GM18507 (cell line): ENCODE measurements at places on chromosomes 2 and 18.

- DNase-seq = no peak
These were observed 79.5 kb downstream of the POLR1A start for GRCh38 chr2:86025976-86026743.

DNA sequence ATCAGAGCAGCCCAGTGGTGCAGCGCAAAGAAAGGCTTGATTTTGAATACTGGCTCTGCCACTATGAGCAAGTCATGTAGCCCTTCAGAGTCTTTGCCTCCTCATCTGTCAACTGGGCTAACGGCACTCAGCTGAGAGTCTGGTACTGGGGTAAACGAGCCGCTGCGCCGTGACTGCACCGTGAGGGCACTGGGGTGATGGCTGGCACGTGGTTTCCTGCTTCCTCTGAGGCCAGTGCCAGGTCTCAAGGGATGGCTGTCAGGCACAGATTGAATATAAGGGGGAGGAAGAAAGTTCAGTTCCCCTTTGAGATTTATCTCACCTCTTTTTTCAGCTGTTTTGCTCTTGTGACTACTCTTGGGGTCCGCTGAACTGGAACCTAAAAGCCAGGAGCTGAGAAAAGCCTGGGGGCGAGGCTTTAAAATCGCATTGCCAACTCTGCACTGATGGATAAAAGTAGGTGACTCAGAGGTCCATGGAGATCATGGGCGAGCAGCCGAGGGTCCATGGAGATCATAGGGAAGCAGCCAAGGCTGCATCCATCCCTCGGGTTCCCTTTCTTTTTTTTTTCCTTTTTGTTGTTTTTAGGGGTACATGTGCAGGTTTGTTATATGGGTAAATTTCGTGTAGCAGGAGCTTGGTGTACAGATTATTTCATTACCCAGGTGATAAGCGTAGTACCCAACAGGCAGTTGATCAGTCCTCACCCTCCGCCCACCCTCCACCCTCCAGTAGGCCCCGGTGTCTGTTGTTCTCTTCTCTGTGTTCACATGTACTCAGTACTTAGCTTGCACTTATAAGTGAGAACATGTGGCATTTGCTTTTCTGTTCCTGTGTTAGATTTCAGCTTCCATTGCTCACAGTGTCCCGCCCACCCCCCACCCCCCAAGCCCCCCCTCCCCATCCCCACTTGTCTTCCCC is 114.3 kb downstream of the SPP2 start:
- peak; percentile 15 for DNase-seq

GRCh38 chr2:120261387-120262006 is 8.8 kb downstream of the RALB start:
- DNase-seq = no peak

DNA sequence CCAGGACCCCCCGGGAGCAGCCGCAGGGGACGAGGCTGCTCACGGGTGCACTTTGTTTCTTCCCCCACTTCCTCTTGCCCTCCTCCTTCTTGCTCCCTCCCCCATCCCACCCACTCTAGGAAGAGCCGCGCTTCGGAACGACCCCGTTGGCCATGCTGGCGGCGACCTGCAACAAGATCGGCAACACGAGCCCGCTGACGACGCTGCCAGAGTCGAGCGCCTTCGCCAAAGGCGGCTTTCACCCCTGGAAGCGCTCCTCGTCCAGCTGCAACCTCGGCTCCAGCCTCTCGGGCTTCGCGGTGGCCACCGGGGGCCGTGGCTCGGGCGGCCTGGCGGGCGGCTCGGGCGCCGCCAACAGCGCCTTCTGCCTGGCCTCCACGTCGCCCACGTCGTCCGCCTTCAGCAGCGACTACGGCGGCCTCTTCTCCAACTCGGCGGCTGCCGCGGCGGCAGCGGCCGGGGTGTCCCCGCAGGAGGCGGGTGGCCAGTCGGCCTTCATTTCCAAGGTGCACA is 1.3 kb downstream of the SP9 start:
- DNase-seq = no peak

- no peak for DNase-seq
These were observed 1696.7 kb upstream of the PIK3C3 start for GRCh38 chr18:40258311-40258710.

GRCh38 chr18:76338619-76339245 is 156.3 kb downstream of the ZNF516 start:
- DNase-seq = no peak

DNA sequence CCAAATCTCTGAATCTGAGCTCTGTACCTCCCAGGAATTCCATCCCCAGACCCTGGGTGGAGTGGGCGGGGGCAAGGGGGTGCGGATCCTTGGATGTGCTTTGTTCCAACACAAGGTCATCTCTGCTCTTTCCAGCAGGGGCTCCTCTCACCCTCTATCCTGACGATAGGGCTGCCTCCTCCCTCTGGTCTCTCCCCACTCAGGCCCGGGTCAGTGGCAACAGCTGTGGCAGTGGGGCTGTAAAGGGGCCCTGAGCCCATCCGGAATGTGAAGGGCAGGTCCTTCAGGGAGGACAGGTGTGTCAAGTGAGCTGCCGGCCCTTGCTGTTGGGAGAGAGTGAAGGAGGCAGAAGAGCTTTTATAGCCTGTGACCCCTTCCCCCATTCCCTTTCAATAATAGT is 167.8 kb downstream of the CELF4 start:
- DNase-seq = no peak

GRCh38 chr2:10325278-10326145 is 22.8 kb downstream of the HPCAL1 start:
- no peak for DNase-seq

- DNase-seq = no peak
These were observed 307.7 kb upstream of the COL3A1 start for GRCh38 chr2:188666503-188666902.

DNA sequence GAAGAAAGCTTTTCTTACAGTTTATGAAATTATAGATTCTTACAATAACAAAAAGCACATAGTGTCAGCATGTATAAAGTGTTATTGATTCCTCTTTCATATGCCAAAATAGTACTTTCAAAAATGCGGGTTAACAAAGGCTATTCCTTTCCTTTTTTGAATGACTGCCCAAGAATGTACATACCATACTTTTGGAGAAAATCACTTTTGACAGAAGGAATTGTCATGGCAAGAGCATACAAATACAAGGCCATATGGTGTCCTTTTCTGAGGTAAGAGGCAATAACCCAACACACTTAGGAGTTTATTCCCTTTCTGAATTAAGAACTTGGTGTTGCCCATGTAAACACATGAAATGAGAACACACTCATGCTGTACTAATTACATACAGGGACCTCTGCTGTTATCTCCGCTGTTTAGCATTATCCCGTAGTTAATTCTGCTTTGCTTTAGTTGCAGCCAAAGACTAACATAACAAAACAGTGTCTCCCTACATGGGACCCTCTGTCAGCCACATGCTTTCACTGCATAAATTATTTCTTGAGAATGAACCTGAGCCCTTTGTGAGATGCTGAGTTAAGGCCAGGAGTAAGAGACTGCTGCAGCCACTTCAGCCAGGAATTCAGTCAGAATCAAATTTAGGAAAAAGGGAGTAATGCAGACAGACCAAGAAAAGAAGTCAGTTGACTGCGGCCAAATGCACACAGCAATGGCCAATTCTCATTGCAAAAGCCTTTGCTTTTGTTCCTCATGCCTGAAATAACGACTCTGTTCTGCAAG is 67.0 kb downstream of the CDH2 start:
- DNase-seq = no peak

DNA sequence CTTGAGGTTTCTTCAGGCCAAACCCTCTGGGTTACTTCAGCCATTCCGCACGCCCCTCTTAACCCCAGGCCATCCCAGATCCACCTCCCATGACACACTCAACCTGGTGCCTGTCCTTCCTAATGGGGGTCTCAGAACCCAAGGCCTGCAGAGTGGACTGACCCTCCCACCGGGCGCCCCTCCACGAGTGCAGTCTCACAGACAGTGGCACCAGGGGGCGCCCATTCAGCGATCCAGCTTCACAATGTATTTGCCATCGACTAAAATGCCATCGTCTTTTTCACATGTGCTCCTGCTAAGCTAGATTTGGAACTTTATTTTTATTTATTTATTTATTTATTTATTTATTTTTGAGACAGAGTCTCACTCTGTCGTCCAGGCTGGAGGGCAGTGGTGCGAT is 38.5 kb downstream of the INPP5D start:
- DNase-seq = no peak

GRCh38 chr2:133120310-133120709 is 448.0 kb downstream of the NCKAP5 start:
- no peak for DNase-seq

DNA sequence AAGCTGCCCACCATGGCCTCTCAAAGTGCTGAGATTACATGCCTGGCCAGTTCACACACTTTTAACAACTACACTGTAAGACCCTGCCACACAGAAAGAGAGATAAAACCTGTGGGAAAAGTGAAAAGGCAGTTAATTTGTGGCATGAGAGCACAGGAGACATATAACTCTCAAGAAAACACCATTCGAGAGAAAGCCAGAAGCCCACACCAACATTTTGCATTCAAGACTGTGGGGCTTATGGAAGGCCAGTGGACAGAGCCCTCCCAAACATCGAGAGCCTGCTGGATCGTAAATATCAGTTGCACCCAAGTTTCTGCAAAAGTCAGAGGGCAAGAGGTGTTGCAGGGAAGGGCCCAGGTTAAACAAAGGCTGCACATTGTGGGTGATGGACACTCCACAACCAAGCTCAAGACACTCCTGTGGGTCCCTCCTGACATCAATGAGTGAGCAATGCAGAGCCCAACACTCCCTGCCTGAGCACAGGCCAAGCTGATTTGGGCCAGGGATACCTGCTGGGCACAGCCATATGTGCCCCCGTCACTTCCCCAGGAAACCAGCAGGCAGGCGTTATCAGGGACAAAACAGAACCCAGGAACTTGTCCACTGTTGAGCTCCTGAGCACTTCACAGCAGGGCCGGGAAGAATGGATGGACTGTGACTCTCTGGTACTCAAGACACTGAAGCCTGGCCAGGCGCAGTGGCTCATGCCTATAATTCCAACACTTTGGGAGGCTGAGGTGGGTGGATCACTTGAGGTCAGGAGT is 114.4 kb downstream of the ZFP36L2 start:
- no peak for DNase-seq

DNA sequence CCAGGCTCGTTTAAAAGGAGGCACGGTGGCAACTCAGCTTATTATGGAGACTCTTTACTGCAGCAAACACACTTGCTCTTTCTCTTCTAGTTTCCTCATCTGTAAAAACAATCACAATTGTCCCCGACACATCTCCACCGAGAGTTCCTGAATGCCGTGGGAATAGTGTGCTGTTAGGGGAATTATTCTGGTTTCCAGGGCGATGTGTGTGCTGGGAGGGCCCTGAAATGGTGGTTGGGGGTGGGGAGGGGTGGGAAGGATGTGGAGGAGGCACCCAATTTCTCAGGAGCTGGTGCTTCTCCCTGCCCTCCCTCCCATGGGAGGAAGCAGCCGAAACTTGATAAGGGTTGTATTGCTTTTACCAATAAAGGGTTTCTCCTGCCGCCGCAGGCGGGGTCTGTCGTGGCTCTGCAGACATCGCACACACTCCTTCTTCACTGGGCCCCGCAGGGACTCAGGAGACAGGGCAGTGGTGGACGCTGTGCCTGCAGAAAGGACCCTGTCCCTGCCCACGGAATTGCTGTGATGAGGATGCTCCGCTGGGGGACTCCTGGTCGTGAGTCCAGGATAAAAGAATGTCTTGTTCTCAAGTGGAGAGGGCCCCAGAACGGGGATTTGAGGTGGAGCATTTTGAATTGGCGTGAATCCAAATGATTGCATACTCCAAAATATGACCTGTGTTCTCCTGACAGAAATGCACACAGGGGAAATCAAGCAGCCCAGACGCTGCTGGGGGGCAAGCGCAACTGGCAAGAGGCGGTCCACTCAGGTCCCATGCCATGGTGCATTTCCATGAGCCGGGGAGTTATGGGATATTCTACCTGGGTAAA is 119.2 kb downstream of the ACKR3 start:
- DNase-seq = no peak

DNA sequence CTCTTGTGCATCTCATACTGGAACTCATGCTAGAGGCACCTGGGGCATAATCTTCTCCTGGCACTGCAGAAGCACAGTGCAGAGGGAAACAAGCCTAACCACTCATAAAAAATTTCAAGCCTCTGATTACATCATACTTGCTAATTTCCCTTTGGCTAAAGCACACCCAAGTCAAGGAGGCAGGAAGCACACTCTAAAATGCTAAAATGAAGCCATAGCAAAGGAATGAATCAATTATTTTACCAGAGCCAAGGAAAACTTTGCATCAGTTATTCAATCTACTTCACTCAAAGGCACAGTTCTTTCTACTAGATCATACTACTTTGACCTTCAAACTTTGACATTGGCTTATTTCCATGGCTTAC is 79.6 kb upstream of the SPOPL start:
- no peak for DNase-seq

GRCh38 chr2:217277646-217278398 is 418.0 kb upstream of the TNP1 start:
- DNase-seq = no peak

DNA sequence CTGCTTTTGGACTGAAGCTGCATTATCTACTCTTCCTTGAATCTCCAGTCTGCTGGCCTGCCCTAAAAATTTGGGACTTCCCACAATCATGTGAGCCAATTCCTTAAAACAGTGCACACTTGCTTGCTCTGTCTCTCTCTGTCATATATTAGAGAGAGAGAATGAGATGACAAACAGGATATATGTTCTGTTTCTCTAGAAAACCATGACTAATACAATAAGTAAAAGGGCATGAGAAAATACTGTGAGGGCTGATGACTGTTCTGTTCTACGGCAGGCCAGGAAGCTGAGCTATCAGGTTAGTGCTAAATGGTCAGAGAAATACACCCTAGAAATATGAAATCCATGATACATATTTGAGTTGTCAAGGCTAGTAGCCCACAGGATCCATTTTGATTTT is 1896.8 kb upstream of the CELF4 start:
- no peak for DNase-seq

GRCh38 chr2:184305105-184305504 is 293.2 kb upstream of the ZNF804A start:
- no peak for DNase-seq

DNA sequence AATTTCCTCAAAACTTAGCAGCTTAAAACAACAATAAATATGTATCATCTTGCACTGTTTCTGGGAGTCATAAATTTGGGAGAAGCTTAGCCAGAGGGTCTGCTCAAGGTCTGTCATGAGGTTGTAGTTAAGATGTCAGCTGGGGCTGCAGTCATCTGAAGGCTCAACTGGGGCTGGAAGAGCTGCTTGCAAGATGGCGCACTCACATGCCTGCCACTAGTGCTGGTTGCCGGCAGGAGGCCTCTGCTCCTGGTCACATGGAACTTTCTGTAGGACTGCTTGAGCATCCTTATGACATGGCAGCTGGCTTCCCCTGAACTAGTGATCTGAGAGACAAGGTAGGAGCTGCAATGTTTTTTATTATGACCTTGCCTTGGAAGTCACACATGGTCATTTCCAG is 215.5 kb upstream of the HAAO start:
- DNase-seq = no peak
